CD4-positive, CD25-positive, alpha-beta regulatory T cell (primary cell): ENCODE measurements at places on chromosomes 6 and 20.
A peak's percentile ranks its signal among the peaks of the same experiment; 100 is the strongest.

GRCh38 chr6:163341224-163342061 lies 73.1 kb upstream of the QKI start:
- no peak for DNase-seq

DNA sequence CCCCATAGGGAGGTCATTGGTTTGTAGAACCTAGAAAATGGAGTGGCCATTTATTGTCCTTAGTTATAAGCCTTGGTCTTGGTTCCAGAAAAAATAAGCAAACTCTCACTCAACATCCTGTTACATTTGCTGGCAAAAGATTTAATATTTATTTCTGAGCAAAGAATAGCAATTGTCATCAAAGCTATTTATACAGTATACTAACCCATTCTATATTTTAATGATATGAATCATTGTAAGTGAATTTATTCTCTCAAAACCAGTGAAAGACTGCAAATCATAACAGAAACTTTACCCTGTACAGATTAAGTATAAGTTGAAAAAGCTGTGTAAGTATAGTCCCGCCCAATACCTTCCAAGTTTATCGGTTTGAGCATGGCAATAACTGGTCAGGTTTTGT lies 364.4 kb downstream of the CD109 start:
- DNase-seq, result no peak

DNA sequence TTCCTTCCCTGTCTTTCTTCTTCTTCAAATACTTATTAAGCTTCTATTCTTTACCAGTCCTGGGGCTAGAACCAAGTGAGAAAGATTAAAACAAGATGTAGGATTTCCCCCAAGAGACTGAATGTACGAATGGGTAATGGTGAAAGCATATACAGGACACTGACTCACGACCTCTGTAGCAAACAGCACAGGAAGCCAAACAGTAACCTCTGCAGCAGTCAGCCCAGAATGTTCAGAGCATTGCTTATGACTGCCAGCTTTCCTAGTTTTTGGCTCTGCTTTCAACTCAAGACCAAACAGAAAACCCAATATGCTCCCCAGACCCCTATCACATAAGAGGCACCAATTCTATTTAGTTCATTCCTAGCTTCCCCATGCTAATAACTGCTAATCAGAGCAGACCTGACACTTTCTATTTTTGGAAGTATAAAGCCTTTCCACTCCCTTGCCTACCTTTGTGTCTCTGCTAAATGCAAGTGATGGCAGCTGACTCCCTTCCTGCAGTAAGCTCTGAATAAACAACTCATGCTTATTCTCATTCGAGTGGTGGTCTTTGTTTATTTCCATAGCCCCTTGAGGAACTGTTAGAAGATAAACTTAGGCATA lies 690.6 kb downstream of the EPM2A start:
- DNase-seq, result peak; percentile 16

DNA sequence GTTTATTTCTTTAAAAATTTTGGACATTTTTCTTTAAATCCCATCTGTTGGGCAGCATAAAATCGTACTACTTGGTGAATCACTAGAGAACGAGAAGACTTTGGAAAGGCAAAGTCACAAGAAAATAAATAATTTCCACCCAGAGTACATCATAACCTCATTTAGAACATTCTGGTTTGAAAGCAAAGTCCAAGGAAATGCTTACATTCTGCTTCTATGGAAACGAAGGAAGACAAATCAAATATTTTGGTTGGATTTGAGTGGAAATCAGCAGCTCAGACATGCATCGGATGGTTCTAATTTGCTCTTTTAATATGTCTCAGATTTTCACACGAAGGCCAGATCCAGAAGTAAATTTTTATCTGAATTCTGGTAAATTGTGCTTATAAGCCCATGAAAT lies 60.7 kb upstream of the LTV1 start:
- DNase-seq, result no peak

GRCh38 chr6:34146021-34146782 lies at the start of gene GRM4:
GRM4 (minus strand) TSS chr6:34146087; CDS start chr6:34133496, 12,591 bp downstream.
- DNase-seq, result no peak

- no peak for DNase-seq
These were observed 13.5 kb downstream of the EEF1E1 start for GRCh38 chr6:8088886-8089285.

- DNase-seq, result no peak
These were observed 21.1 kb upstream of the SERPINB1 start for GRCh38 chr6:2862712-2863181.

GRCh38 chr6:156434795-156435190 lies 342.4 kb upstream of the ARID1B start:
- DNase-seq, result no peak

GRCh38 chr20:51385646-51386530 lies 156.6 kb downstream of the NFATC2 start:
- DNase-seq, result peak; percentile 36

DNA sequence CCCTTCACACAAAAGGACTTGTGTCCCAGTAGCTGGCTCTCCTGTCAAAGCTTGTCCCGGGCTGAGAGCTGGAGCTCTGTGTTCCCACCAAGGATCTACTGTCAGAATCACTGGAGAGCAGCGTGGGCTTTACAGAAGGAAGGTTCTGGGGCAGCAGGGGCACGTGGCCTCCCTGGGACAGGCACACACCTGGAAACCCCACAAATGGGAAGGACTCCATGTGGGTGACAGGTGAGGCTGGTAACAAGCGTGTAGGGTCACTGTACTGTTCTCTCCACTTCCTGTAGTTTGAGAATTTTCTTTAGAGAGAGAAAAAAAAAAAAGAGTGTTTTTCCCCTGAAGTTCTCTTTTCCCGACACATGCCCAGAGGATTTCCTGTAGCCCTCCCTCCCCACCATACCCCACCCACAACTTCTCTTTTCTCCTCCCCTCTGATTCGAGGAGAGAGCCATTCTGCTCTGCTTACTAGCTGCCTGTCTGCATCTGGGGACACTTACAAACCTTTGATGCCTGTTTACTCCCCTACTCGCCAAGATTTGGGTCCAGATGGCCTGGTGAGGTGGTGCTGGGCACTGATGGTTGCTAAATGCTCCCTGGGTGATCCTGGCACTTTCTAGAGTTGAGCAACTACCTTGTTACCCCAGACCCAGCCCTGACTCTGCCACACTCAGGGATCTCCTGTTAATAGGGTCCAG lies 84.1 kb upstream of the SIRPA start:
- DNase-seq, result no peak

GRCh38 chr6:14272737-14273085 lies 155.1 kb downstream of the CD83 start:
- no peak for DNase-seq

DNA sequence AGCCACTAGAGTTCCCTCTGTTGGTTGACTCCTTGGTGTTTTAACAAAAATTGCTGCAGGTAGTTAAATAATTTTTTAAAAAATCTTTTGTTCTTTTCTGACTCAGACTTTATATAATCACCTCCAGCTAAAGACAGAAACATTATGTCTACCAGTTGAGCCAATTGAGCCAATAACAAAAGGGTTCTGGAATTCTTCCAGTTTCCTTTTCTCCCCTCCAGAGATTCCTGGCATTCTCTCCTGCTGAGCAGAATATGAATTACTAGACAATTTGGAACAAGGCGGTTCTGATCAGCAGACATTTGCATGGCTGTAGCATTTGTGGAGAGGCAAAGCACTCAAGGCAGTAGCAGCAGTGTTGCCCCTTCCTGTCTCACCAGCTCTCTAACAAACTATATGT lies 144.0 kb upstream of the SLC35B3 start:
- no peak for DNase-seq

- no peak for DNase-seq
These were observed 1.1 kb downstream of the EDN1 start for GRCh38 chr6:12291071-12291838.

DNA sequence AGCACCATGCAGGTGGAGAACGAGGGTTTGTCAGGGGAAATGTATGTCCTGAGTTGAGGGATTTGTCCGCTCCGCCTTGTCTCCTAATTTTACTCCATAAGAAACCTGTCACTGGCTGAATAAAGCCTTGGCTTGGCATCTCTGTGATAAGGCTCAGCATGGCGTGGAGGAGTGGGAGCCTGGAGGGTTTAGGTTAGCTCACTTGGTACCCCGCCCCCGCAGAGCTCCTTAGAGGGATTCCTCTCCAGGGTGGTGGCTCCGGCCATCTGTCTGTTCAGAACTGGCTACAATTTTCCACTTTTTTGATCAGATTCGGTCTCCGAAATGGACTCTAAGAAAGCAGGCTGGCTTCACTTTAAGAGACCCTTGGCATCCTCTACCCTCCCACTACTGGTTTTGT lies 192.2 kb upstream of the SYNDIG1 start:
- DNase-seq, result no peak

DNA sequence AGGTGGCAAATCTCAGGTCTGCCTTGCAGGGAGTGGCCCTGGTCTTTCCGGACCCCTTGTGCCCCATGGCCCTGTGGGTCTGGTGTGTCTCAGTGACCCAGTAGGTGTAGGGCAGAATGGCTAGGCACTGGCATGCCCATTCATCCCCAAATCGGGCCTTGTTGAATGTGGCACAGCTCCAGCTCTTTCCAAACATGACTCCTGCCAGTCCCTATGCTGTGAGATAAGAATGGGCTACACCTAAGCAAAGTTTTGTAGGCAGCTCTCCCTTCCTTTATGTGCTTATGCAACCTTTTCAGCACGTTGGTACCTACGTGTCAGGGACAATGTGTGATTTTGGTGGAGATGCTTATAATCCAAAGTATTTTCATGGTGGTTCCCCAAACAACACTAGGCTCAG lies 33.9 kb downstream of the FOXO3 start:
- DNase-seq, result no peak

- DNase-seq, result no peak
These were observed 286.8 kb downstream of the NKAIN2 start for GRCh38 chr6:124090491-124090890.

- no peak for DNase-seq
These were observed 28.7 kb upstream of the RPS6KA2 start for GRCh38 chr6:166655713-166656229.

DNA sequence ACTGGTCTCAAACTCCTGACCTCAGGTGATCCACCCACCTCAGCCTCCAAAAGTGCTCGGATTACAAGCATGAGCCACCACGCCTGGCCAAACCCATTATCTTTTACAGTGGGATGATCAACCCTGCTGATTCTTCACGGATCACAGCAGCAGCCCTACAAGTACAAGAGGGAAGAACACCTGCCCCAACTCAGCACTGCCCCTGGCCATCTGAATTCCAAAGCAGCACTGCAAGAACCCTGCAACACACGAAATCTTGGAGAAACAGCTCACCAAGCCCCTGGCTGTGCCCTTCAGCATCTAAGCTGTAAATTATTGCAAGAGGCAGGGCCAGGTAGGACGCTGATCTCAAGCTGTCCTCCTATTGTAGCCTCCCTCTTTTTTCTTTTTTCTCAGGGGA lies 54.5 kb upstream of the MC3R start:
- no peak for DNase-seq

DNA sequence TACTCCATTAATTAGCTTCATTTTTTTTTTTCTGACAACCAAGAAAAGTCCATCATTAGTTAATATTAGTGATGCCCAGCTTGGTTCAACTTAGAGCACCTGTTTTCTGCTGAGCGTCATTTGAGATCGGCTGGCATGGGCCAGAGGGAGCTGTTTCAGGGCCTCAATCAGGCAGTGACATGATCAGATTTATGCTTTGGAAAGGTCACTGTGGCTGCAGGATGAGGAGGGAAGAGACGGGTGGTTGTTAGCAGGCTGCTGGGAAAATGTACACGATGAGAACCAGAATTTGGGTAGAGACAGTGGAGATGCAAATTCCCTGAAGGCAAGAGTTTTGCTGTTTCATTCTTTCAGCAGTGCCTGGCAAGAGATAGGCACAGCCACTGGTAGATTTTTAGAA lies 4.4 kb upstream of the STX16 start:
- DNase-seq, result no peak

DNA sequence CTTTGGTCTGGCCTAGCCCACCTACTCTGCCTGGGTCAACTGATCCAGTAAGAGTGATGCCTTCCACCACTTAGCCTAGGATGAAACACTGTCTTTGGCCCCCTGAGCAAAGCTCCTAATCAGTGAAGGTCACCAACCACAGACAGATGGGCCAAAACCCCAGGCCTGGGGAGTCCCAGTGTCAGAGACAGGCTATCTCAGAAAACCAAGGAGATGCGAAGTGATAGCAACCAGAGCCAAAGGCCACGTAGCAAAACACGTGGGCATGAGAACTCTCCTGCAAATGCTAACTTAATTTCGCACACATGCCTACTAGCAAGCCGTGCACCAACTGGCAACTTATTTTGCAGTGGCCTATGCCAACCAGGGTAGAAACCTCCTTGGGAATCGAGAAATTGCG lies 29.1 kb downstream of the AGPAT4 start:
- no peak for DNase-seq

GRCh38 chr20:54620611-54621010 lies 145.2 kb downstream of the DOK5 start:
- no peak for DNase-seq

GRCh38 chr6:17851001-17851719 lies 136.3 kb downstream of the KIF13A start:
- DNase-seq, result no peak

- peak; percentile 60 for DNase-seq
These were observed 17.3 kb downstream of the GABRR2 start for GRCh38 chr6:89297695-89298351.

DNA sequence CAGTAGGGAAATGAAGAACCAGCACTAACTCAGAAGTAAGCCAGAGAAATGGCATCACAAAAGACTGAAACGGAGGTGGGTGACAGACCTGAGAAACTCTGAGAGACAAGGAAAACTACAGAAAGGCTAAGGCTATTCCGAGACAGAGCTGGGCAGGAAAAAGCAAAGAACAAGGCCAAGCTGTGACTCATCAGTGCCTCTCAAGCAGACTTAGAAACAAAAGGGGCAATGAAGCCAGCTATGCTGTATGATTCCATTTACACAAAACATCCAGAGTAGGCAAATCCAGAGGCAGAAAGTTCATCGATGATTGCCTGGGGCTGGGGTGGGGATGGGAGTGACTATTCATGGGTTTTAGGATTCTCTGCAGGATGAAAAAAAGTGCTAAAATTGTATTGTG lies 50.0 kb downstream of the SLC23A2 start:
- no peak for DNase-seq

DNA sequence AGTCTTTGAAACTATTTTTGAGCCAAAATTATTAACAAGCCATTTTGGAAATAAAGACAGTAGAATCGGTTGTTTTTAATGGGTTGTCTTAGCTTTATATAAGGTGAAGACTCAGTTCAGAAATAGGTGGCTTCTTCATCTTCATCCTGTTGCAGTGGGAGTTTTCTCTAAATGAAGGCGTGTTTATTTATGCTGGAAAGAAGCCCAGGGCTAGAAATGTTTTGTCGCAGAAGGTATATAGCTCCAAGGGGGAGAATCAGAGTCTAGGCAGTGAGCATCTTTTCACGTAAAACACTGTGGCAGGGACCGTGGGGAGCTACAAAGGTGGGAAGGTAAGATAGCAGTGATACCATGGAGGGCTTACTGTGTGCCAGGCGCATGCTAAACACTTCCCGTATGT lies 34.3 kb downstream of the FARS2 start:
- no peak for DNase-seq

DNA sequence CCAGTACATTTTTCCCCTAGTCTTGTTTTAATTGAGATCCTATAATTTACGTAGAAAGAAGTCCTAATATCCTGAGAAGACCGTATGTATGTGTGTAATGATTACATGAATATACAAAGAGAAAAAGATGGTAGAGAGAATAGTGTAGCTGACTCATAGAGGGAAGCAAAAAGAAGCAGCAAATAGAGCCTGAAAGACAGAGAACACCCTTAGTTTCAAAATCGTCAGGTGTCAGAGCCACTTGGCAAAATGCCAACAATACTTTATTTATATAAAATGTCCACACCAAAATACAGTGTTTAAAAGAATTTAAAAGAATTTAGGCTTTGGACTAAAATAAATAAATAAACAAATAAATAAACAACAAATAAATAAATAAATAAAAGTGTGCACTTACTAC lies 1414.1 kb upstream of the EYS start:
- DNase-seq, result no peak
